ENCODE measurements at places on chromosomes 4 and X.

DNA sequence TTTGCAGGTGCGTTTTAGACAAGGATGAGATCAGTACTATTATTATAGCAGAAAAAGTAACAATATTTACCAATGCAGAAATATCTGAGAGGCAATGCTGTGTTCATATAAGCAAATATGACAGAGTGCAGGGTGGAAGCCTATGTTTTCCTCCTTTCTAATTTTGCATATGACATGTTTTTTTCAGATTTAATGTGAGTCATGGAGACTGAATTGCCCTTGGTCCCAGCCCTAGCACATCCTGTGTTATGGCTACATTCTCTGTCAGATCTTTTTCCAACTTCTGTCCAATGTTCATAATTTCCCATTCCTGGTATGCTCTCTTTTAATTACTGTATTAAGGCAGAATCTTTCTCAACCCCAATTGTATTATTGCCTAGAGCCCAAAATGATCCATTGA lies 165.6 kb downstream of the SLC7A11 start:
- no peak for DNase-seq

GRCh38 chr4:15459706-15460105 lies 10.0 kb upstream of the CC2D2A start:
- DNase-seq = no peak

DNA sequence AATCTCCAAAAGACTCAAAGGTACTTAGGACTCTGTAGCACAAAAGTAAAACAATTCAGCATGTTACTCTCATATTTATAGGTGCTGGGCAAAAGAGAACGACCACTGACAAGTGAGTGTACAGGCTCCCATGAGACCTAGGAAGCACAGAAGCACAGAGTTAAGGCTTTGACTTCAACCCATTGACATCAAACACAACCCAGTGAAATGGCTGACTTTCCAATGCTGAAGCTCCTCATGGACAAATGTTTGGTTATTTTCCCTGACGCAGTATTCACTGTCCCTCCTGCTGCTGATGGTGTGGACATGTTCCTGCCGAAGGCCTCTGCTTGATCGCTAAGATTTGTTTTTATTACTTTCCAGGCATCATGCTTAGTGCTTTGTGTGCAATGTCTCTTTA lies 148.7 kb downstream of the TSPAN5 start:
- no peak for DNase-seq

- DNase-seq = no peak
Measured at GRCh38 chr4:169756971-169757574, 671 bp downstream of the HPF1 start.

DNA sequence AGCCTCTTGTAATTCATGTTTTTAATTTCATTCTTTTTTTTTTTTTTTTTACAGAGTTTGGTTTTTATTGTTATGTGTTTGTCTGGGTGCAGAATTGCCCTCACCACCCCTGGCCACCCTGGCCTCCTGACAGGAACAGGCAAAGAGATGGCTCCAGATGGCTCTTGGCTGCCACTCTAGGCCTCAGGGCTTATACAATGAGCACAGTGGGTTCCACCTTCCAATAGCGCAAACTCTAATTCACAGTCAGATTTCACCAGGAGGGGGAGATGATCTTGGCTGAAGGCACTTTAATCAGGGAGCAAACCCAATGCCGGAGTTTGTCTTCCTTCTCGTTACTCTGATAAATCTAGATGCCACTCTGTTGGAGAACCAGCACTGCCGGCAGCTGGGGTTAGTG lies 24.8 kb downstream of the CPE start:
- no peak for DNase-seq

DNA sequence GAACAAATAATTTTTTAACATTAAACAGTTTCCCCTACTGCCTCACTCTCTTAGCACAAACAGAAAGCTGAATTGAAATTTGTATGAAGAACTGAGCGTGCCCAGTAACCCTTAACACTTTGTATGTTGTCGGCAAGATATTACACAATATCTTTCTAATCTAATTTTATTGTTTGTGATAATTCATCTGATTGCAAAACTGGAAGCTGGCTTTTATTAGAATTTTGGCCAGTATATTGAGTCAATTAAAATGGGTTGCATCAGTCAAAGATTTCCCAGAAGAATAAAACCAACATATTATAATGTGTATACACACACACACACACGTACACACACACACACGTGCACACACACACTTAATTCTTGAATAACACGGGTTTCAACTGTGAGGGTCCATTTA lies 2332.1 kb downstream of the PCDH7 start:
- DNase-seq = no peak

DNA sequence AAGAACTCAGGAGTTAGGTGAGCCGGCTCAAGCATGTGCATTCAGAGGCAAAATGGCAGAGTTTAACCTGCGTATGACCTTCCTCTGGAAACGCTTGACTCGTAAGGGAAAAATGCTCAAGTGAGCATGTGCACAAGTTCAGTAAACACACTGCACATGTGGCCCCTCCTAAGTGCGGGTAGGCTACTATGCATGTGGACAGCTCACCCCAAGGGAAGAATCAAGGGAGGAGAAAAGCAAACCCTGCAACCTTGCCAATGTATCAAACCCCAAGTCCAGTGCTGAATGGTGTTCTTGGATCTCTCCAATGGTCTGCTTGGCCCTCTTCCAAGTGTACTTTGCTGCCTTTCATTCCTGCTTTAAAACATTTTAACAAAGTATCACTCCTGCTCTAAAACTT lies 407.1 kb downstream of the ADAM29 start:
- DNase-seq = no peak

DNA sequence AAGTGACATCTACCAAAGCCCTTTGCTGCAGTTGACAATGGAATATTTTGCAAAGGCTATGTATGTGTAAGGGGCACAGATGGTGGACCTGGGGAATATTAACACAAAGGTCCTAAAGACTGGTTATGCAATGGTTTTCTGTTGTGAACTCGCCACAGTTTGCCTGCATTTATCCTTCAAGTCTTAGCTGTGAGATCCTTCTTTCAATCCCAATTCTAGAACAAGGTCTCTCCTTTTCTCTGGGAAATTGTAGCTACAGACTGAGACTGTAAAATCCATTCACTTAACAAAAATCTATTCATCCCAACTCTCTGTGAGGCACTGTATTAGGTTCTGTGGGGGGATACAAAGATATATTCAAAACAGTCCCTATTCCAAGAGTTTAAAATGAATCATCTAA lies 250.4 kb downstream of the GPM6A start:
- DNase-seq = no peak

DNA sequence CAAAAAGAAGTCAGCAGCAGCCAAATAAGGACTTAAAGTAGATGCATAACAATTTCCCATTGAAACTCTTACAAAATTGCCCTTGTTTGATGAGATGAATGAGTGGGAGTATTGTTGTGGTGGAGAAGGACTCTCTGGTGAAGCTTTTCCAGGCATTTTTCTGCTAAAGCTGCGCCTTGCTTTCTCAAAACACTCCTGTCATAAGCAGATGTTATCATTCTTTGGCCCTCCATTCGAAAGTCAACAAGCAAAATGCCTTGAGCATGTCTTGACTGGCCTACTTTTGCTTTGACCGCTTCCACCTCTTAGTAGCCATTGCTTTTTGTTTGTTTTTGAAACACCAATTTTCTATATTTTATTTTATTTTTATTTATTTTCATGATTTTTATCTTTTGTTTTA lies 340.9 kb upstream of the FGF13 start:
- no peak for DNase-seq

- no peak for DNase-seq
Measured at GRCh38 chrX:148914783-148915182, 414.4 kb downstream of the AFF2 start.

DNA sequence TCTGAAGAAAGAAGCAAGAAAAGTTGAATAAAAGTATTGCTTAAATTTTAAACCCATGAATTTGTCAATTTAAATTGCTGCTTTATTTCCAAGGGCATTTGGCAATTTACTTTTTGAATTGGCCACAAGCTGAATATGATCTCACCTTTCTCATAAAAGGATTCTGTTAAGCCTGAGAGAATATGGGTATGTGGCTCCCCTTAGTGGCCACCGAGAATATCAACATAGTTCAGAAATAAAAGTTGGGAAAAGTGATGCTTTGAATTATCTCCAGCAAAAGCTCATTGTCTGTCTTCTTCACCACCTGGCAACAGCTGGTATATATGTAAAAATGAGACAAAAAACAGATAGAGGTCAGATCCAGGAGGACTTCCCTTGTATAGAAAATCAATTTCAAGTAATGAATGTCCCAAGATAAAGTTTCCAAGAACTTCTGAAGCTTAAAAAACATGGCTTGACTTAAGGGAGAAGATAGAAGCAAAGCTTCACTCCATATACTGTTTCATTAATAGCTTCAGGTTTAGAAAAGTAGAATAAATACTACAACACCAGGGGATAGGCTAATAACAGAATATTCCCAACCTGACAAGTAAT lies 290.7 kb upstream of the FAM241A start:
- DNase-seq = peak; percentile 1

DNA sequence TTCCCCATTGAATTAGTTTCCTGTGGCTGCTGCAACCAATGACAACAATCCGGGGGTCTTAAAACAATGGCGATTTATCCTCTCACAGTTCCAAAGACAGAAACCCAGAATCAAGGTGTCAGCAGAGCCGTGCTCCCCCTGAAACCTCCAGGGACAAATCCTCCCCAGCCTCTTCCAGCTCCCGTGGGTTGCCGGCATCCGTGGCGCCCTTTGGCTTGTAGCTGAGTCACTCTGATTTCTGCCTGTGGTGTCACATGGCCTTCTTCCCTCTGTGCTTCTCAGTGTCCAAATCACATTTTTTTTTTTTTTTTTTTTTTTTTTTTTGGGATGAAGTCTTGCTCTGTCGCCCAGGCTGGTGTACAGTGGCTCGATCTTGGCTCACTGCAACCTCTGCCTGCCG lies 64.5 kb upstream of the STX18 start:
- peak; percentile 7 for DNase-seq

DNA sequence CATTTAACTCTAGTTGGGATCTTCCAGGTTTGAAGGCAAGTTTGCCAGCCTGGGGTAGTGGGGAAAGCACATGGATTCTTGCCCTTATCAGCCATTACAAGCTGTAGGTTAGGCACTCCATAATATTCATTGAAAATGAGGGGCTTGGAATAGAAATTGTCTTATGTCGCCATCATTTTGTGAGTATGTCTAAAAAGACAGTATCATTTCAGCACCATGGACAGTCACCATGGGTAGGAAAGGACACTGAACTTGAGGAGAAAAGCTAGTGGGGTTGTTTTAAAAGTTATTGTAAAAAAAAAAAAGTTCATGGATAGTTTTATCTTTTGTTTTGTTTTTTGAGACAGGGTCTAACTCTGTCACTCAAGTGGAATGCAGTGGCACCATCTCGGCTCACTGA lies 356.1 kb downstream of the HNRNPD start:
- peak; percentile 1 for DNase-seq

DNA sequence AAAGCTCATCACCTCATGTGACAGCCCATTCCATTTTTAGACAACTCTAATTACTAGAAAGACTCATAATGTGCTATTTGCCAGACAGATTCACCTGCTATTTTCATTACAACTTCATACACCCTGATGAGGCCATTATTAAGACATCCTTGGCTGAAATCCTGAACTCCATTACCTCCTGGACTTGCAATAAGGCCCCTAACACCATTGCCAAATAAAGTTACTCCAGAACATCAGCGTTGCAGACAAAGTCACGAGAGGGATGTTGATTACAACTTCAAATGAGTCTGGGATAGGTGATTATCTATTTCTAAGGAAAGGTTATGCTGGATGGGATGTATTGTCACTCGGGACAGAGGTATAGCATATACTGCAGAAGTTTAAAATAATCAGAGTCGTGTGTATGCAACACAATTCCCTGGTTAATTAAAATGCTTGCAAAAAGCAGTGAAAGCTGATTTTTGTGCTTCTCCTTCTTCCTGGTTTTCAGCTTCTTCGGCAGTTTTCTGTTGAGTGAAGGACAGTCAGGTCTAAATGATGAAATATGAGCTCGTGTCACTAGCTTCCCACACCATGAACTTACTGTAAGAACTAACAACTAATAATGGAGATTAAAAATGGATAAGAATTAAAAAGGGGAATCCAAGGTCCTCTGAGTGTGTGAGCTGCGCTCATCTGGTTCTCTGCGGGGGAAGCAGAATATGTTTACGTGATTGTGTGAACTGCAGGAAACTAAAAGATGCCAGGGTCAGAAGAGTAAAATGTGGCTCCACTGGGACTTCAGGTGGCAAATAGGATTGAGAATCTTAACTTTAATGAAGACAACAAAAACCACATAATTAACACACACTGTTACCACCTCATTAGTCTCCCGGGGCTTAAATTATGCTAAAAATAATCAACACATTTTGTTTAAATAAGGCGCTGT lies 17.6 kb upstream of the SOD3 start:
- no peak for DNase-seq

- DNase-seq = peak; percentile 4
Measured at GRCh38 chrX:55486736-55487135, 2.9 kb downstream of the USP51 start.

GRCh38 chr4:54093324-54094240 lies 6.4 kb upstream of the GSX2 start:
- DNase-seq = no peak

GRCh38 chr4:83362492-83363329 lies 28.1 kb upstream of the HPSE start:
- peak; percentile 6 for DNase-seq

- DNase-seq = no peak
Measured at GRCh38 chr4:148376151-148376550, 66.1 kb downstream of the NR3C2 start.

DNA sequence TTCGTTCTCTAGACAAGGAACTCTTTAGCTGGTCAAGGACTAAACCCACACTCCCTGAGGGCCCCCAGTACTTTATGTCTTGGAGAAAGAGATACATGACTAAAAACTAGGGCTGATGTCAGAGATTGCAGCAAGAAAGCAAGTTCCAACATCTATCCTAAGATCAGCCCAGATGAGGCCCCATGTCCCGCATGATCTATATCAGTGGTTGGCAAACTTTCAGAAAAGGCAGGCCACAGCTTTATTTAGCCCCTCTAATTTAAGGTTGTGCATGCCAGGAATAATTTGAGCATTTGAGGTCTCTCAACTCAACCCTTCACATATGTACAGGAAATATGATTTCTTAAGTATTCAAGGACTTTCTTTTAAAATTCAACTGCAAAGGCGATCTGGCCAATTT lies 44.1 kb upstream of the FRMD7 start:
- no peak for DNase-seq

- DNase-seq = no peak
Measured at GRCh38 chr4:14902342-14902741, 99.9 kb upstream of the CPEB2 start.

DNA sequence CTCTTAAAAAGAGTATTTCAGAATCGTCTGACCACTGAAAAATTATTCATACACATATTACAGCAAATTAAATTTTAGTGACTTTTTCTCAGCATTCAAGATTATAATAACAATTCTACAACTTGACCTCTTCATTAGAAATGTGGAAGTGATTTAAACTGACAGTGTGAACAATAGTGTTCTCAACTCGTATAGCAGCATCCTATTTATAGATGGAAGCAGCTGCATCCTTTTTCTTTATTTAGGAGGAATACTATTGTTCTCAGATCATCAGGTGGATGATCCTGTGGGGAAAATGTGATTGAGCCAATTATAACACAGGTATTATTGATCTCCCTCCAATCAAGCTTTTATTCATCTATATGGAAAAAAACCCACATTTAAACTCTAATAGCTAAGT lies 56.7 kb downstream of the RAPGEF2 start:
- DNase-seq = no peak

All from A549 (cell line).